ENCODE measurements at places on chromosomes 1 and 21.

GRCh38 chr1:184429335-184429734 is 42.5 kb downstream of the C1orf21 start:
- DNase-seq, result no peak

- peak; percentile 96 for DNase-seq
Observed at GRCh38 chr1:10032590-10033358, at the start of gene UBE4B. UBE4B (plus strand) TSS chr1:10032958; CDS start chr1:10033671, 713 bp downstream.

- DNase-seq, result no peak
Observed at GRCh38 chr1:3170561-3171453, 101.8 kb downstream of the PRDM16 start.

GRCh38 chr1:60173006-60173405 is 99.4 kb upstream of the C1orf87 start:
- no peak for DNase-seq

GRCh38 chr1:65812065-65812464 is 19.4 kb downstream of the PDE4B start:
- peak; percentile 25 for DNase-seq

Data from stimulated activated CD4-positive, alpha-beta T cell treated with anti-CD3 and anti-CD28 coated beads, Interleukin-12 subunit alpha, Interleukin-12 subunit beta, amount 100 ng/mL, for 24 hours (primary cell).